ENCODE measurements at places on chromosomes 4 and X. TPM values are rescaled to one million over a fixed set of nuclear protein-coding genes. Genes with fewer than 3 reads are reported as not detected.

HSD17B13 gene
- total RNA-seq = 0.10 TPM

KLB gene
- total RNA-seq = 0.13 TPM

TDO2 gene
- total RNA-seq = 1.1 TPM

CENPI gene
- total RNA-seq = 10.3 TPM

GC gene
- total RNA-seq = not detected

HSFX1 gene
- 0.50 TPM for total RNA-seq

HSPA4L gene
- total RNA-seq = 9.6 TPM

SASH3 gene
- total RNA-seq = not detected

FHIP1A gene
- 0.43 TPM for total RNA-seq

GLRA3 gene
- total RNA-seq = not detected

GUCY1A1 gene
- not detected for total RNA-seq

MAGEC2 gene
- total RNA-seq = not detected

NPY2R gene
- not detected for total RNA-seq

NDUFC1 gene
- 81.5 TPM for total RNA-seq

GAGE12F gene
- total RNA-seq = not detected

GPR50 gene
- total RNA-seq = 0.22 TPM

AMER1 gene
- 2.0 TPM for total RNA-seq

DIPK2B gene
- total RNA-seq = not detected

CTSO gene
- total RNA-seq = 0.82 TPM

DKK2 gene
- not detected for total RNA-seq

MCUB gene
- 14.1 TPM for total RNA-seq

MAEA gene
- 68.0 TPM for total RNA-seq

IL21 gene
- not detected for total RNA-seq

SGCB gene
- 17.3 TPM for total RNA-seq

SLC2A9 gene
- 0.48 TPM for total RNA-seq

PDE5A gene
- total RNA-seq = 0.25 TPM

AR gene
- 3.5 TPM for total RNA-seq

TAF7L gene
- total RNA-seq = not detected

UGT2A2 gene
- not detected for total RNA-seq

TSPAN7 gene
- 2.4 TPM for total RNA-seq

SHISA3 gene
- not detected for total RNA-seq

SLC16A2 gene
- total RNA-seq = 31.5 TPM
